ENCODE measurements at places on chromosomes 11 and 22.
A peak's percentile ranks its signal among the peaks of the same experiment; 100 is the strongest.

GRCh38 chr11:16880184-16880801, 133.9 kb downstream of the PLEKHA7 start:
- DNase-seq = no peak

DNA sequence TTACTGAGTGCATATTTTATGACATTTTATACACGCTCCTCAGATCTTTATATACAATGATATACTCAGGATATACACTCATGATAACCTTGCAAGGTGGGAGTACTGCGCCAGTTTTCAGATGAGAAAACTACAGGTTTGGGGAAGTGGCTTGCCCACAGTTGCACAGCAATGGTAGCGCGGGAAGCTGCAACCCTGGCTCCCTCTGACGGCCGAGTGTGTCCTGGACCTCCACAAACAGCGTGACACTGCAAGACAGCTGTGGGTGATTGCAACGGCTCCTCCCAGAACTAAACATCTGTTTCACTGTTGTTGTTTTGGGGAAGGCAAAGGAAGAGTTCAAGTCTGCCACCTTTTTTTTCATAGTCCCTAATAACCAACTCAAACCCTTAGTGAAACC, 47.0 kb downstream of the PACSIN2 start:
- DNase-seq = peak; percentile 84

DNA sequence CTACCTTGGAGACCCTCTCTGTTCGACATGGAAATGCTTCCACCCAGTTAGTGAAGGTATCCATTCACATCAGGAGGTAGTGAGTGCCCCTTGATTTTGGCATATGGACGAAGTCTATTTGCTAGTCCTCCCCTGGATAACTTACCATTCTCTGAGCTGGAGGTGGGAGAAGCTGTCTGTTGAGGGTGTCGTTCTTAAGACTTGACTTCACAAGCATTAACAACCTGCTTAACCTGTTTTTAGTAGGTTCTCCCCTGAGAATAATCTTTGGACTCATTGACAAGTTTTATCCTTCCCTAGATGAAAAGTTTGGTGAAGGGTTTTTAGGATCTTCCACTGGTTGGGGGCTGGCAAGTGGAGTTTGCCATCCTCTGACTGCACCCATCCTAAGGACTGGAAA, 1053.8 kb upstream of the CNTN5 start:
- DNase-seq = no peak

DNA sequence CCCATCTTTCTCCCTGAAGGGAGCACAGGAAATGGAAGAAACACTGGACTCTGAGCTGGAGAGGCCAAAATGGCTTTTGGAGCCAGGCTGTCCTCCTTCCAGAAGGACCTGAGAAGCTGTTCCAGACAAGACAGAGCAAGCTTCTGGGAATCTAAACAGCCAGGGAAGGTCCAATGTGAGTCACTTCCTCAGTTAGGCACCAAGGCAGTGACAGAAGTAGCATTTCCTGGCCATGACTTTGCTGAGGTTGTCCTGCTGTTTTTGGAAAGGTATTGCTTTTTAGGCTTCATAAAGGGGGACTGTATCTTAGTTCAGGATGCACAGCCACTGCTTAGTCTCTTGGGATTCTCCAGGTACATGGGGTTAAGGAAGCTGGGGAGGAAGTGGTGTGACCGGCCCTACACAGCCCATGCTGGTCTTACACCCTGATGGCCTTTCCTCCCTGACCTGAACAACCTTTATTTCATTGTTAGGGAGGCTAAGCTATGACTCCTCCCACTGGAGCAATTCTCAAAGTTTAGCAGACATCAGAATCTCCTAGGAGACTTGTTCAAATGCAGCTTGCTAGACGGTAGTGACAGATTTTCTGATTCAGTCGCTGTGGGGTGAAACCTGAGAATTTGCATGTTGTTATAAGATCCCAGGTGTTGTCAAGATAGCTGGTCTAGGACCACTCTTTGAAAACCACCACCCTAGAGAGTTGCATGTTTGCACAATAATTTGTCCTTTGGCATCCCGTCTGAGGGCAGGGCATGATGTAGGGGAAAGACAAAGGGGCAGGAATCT, 6.8 kb upstream of the INSC start:
- DNase-seq = no peak

DNA sequence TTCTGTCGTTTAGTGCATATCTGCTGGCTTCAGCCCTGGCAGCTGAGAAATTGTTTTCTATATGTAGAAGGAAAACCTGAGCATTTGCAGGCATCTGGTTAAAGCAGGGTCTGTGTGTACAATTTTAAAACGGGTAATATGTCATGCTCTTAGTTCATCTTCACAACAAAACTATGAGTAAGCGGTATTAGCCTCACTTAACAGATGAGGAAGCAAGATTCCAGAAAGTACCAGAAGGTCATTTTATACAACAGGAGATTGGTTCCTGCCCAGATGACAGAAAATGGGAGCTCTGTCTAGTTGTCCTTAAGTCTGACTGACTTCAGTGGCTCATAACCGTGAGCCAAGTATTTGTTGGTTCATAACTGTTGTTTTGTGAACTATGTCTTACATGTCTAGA, 1.1 kb downstream of the TIMM10B start:
- no peak for DNase-seq

DNA sequence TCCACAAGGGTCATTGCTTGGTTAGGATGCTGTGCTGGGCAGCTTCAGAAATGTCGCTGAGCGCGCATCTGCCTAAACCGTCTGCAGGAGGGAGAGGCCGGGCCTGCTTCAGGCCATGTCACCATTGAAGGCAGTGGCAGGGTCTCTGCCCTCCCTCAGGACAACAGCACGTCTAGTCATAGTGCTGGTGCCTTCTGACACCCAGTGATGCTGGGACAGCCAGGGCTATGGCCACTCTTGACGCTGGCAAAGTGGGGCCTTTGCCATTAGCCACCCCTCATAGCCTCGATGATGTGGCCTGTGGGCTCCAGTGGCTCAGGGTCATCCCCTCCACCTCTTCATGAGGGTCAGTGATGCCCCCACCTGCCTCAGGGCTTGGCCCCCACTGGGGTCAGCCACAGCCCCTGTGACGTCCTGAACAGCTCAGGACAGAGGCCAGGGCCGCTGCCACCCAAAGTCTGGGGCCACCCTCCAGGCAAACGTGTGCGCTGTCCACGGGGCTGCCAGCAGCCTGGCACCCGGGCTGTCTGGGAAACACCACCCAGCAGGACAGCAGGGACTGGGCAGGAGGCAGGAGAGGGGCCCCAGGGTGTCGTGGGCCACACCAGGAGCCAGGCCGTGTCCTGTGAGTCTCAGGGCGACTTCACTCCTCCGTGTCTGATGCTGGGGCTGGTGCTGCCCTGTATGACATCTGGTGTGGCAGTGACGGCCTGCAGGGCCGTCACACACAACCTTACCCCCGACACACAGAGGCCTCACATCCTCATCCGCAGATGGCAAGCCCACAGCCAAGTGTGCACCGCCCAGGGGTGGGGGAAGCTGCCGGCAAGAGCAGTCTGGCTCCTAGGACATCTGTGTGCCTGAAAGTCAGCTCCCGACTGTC, 42.5 kb downstream of the CERK start:
- no peak for DNase-seq

- no peak for DNase-seq
Observed at GRCh38 chr11:102306817-102307726, 10.2 kb upstream of the BIRC3 start.
